ENCODE measurements at places on chromosomes 5 and 9.
A peak's percentile ranks its signal among the peaks of the same experiment; 100 is the strongest.

GRCh38 chr5:136235321-136235720 is 42.4 kb upstream of the SMIM32 start:
- no peak for DNase-seq

GRCh38 chr5:96037128-96037527 is 75.5 kb upstream of the ELL2 start:
- DNase-seq = no peak

- DNase-seq = no peak
These were observed 81.9 kb upstream of the TLR4 start for GRCh38 chr9:117622347-117622746.

GRCh38 chr5:56388229-56388985 is 155.3 kb upstream of the ANKRD55 start:
- no peak for DNase-seq

DNA sequence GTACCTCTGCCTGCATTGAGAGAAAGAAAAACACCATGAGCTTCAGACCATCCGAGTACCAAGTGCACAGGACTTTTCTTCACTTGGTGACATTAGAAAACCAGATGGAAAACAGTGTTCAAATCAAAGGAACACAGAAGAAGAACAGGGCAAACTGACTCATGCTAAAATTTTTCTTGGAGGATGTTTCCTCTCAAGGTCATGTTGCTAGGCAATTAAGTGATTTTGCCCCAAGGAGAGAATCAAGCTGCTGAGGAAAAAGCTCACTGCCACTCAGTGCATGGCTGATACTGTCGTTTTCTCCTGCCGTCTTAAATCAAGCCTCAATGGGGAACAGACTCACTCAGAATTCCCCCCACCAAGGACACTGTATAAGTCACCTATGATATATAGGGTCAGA is 57.9 kb upstream of the SIMC1 start:
- DNase-seq = no peak

DNA sequence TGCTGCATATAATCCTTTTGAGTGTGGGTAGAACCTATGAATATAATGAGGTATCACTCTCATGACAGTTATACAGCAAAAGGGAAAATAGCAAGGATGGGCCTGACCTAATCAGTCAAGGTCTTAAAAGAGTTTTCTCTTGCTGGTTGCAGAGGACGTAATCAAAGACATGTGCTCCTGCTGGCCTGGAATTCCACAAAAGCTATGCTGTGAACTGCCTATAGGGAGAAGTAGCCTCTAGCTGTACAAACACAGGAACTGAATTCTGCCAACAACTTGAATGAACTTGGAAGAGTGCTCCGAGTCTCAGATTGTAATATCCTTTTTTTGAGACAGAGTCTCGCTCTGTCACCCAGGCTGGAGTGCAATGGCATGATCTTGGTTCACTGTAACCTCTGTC is 195.6 kb downstream of the PLK2 start:
- DNase-seq = no peak

- DNase-seq = no peak
These were observed at the start of gene SLC1A3 for GRCh38 chr5:36606428-36607113. TSS of gene SLC1A3 (plus strand) at chr5:36606606. CDS start at chr5:36608424, 1,818 bp downstream.

- no peak for DNase-seq
These were observed 244.3 kb upstream of the WWC1 start for GRCh38 chr5:168047043-168047668.

- no peak for DNase-seq
These were observed 91.1 kb upstream of the SHISAL2B start for GRCh38 chr5:64599226-64599625.

GRCh38 chr5:74166064-74166463 is 474.5 kb downstream of the ENC1 start:
- DNase-seq = no peak

GRCh38 chr5:43571237-43571636 is 14.4 kb upstream of the PAIP1 start:
- DNase-seq = no peak

DNA sequence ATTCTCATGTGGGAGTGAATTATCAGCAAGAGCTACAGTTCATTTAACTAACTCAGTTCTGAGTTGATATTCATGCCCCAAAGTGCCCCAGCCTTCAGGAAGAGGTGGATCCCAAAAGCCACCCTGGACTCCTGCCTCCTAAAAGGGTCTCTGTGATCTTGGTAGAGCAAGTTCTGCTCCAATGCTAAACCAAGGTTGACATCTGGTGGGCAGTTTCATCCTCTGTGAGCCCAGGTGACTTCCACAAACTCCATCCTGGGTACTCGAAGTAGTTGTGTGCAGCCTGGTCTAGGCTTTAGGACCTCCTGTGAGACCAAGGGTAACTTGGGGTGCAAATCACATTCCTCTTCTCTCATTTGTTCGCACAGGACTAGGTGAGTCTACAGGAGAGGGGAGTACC is 816.8 kb downstream of the MTRR start:
- no peak for DNase-seq

- no peak for DNase-seq
These were observed 369 bp downstream of the OCLN start for GRCh38 chr5:69492923-69493395.

DNA sequence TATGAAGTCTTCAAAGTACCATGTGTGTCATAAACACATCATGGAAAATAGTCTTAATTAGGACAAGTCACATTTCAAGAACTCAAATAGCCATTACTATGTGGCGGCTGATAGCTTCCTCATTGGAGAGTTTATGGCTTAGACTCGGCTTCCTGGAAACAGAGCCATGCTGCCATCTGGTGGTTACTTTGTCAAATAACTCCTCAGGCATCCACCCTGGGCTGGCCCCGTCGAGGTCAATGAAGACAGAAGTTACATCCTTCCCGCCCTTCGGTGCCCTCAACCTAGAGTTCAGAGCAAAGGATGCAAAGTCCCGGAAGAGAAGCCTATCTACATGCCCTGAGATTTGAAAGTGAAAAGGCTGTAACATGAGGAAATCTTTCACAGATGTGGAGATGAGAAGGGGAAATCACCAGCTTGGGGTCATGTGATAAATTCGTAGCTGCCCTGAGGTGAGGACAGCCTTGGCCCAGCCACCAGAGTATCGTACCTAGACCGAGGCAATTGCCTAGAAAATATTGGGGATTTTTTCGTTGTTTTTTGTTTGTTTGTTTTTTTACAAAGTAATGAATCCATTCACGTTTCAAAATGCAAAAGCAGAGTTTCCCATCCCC is 45.5 kb upstream of the ZNF169 start:
- peak; percentile 23 for DNase-seq

DNA sequence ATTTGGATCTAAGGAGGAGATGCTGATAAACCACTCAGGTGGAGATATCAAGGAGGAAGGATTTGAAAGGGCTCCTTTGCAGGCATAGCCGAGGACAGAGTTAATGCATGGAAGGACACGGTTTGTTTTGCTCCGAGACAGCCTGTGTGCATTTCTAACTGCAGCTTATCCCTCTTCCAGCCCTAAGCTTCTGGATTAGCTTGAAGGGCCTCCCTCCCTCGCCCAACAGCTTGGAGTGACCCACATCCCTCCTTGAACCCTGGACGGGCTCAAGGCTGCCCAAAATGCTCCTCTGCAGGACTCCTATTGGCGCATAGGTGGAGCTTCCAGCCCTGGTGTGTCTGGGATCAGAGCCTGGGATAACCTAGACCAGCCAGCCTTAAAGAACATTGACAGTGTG is 66.7 kb downstream of the PPARGC1B start:
- DNase-seq = no peak

GRCh38 chr5:138911441-138911840 is 36.3 kb upstream of the LRRTM2 start:
- DNase-seq = no peak

DNA sequence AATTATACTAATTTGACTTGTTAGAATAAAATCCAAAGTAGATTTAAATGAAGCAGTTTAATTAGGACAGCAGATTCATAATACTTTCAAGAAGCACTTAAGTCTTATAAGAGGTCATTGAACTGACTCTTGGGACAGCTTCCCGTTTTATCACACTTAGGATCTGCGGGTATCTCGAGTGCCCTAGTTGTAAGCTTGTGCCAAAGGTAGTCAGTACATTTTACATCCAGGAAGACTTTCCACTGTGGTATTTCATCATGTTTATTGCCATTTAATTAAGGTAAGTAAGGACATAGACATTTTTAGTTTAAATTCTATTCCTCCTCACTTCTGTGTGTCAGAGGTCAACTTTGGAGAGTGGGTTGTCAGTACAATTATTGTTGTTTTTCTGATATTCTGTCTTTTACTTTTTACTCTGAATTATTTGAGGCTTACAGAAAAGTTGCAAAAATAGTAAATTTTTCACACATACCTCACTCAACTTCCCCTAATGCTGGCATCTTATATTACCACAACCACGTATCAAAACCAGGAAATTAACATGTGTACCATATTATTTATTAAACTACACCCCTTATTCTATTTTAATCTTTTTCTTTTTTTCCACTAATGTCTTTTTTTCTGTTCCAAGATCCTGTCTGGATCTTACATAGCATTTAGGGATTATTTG is 7.5 kb upstream of the ZNF367 start:
- DNase-seq = no peak
